ENCODE measurements at places on chromosomes 1 and 21.

DNA sequence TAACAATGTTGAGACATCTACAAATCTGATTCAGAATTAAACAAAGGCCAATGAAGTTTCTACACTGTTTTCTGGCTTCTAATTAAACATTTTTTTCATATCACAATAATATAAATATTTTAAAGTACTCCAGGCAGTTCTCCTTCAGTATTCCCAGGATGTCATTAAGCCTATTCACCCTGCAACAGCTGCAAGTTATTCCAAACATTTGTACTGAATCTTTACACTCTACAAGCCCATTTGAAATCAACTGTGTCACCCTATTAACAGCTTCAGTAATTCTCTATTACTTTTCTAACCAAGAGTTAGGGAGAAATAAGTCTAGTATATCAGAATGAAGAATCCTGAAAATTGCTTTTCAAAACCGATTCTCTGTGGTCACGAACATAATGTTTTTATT is 124.6 kb downstream of the OLFML2B start:
- no peak for DNase-seq

- no peak for DNase-seq
Measured at GRCh38 chr1:208499601-208500000, 255.4 kb upstream of the PLXNA2 start.

- DNase-seq = no peak
Measured at GRCh38 chr1:29218223-29218622, 12.5 kb downstream of the MECR start.

GRCh38 chr1:61992257-61992656 is 202.4 kb upstream of the L1TD1 start:
- DNase-seq = no peak

- DNase-seq = no peak
Measured at GRCh38 chr21:22351076-22351475, 1352.9 kb downstream of the NCAM2 start.

DNA sequence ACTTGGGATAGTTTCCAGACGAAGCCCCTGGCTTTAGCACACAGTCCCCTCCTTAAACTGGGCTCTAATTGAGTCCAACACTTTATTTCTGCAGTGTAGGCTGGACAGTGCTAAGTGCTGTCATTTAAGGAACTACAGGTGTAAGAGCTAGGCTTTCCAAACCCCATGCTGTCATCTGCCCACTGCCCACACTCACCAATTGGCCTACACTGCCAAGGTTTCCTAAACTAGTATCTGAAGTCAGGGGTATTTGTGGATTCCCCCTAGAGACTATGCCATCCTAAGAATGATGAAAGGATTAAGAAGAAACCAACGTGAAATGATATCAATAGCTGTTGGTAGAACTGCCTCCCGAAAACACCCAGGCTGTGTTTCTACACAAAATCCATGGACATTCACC is 160.9 kb downstream of the TBX15 start:
- DNase-seq = no peak

DNA sequence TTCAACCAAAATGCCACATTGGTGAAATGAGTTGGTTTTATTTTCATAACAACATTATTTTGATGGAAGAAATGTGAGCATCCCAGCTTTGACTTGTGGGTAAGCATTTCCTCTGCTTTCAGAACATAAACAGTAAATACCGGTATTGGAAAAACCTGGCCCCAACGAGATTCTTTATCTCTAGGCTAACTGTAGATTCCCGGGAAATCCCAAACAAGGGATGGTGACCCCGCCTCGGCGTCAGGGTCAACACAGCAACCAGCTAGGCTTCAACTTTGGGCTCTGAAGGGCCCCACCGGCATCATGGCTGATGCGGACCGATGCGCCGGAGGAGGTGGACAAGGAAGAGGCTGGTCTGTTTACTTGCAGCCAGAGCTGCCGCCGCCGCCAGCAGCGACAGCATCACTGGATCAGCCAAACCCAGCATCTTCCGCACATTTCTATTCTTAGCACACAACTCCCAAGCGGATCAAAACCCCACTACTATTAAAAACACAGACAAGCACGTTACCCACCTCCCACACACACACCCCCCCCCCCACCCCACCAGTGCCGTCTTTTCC is 1.1 kb downstream of the AKT3 start:
- DNase-seq = peak; percentile 85

- no peak for DNase-seq
Measured at GRCh38 chr21:33206771-33207281, 22.9 kb upstream of the IFNAR2 start.

DNA sequence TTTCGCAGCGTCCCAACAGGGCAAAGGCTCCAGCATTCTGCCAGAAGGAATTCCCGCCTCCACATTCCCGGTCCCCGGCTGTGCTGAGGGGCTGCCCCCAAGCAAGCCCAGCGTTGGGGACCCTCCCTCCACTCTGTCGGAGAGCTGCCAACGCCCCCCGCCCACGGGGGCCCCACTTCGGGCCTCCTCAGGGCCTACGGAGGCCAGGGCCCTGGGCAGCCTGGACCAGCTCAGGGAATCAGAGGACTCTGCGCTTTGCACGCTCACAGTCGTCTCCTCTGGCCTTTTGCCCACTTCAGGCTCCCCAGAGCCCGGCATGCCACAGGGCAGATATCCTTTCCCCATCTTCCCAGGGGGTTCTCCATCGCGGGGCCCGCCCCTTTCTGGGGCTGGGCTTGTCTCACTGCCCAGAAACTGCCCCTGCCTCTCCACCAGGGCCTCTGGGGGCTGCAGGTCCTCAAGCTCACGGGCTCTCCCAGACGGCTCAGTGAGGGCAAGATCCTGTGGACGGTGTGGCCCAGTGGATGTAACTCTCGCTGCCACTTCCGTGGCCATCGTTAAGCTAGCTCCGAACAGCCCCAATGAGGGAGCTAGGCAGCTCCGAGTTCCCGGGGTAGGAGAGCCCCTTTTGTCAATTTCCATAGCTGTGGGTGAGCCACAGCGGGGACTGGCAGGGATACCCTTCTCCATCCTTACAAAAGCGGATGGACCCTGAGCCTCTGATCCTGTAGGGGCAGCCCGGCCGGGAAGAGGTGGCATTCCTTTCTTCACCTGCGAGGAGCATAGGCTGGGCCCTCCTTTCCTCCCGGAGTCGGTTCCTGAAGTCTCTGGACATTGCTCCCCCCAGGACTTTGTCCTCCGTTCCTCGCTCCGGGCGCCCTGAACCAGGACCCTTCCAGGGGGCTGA is 2.8 kb downstream of the ITPKB start:
- no peak for DNase-seq

Data from coronary artery (tissue), 2 donors.